ENCODE measurements at places on chromosomes 6 and 20.

- peak; percentile 83 for DNase-seq
Measured at GRCh38 chr6:42453031-42453653, 1.4 kb upstream of the TRERF1 start.

- DNase-seq: no peak
Measured at GRCh38 chr6:108875161-108875555, 26.9 kb downstream of the ARMC2 start.

DNA sequence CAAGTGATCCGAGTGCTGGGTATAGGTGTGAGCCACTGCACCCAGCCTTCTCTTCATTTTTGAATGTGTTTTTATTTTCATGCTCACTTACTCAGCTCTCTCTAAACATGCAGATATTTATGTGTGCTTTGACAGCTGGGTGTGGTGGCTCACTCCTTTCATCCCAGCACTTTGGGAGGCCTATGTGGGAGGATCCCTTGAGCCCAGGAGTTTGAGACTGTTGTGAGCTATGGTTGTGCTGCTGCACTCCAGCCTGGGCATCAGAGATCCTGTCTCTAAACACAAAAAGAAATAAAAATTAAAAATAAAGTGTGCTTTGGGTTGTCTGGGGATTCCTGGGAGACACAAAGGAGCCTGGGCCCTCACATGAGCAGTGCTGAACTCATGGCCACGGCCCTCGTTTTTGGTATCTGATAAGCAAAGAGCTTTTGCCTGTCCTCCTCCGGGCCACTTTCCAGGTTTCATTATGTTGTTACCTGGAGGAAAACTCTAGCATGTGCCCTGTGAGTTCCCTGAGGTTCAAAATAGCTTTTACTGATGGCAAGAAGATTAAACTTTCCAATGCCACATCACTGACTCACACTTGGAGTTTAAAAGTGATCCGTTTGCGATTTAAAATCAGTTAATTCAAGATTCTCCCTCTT is 78.5 kb downstream of the CD164 start:
- DNase-seq: no peak

GRCh38 chr6:56841751-56842150 is 113.2 kb upstream of the BEND6 start:
- no peak for DNase-seq

GRCh38 chr6:158321960-158322359 is 9.7 kb downstream of the TULP4 start:
- peak; percentile 26 for DNase-seq

DNA sequence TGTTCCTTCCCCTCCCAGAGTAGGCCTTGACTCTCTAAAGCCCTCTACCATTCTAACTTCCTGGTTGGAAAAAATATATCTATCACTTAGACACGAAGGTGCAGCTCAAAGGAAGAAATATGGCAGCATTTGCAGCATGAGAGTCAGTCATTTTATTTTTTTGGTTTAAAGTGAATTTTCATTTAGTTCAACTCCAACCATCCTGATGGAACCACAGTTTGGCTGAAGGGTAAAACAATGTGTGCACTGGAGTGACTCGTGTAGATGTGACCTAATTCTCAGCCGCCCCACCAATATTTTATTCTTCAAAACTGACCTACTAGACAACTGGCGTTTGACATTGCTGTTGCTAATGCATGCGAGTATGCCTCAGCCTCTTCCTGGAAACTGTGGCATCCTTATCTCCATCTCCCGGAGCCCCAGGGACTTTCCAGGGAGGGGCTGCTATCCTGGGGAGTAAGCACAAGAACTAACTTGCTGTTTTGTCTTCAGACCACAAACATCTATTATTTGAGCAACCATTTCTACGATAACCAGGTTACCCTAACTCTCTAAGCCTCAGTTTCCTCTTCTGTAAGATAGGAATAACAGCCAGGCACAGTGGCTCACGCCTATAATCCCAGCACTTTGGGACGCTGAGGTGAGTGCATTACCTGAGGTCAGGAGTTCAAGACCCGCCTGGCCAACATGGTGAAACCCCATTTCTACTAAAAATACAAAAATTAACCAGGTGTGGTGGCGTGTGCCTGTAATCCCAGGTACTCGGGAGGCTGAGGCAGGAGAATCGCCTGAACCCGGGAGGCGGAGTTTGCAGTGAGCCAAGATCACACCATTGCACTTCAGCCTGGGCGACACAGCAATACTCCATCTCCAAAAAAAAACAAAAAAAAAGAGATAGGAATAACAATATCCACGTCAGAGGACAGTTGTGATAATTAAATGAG is 148.7 kb upstream of the JARID2 start:
- DNase-seq: peak; percentile 42

GRCh38 chr20:16368645-16369292 is 204.5 kb downstream of the KIF16B start:
- peak; percentile 66 for DNase-seq

DNA sequence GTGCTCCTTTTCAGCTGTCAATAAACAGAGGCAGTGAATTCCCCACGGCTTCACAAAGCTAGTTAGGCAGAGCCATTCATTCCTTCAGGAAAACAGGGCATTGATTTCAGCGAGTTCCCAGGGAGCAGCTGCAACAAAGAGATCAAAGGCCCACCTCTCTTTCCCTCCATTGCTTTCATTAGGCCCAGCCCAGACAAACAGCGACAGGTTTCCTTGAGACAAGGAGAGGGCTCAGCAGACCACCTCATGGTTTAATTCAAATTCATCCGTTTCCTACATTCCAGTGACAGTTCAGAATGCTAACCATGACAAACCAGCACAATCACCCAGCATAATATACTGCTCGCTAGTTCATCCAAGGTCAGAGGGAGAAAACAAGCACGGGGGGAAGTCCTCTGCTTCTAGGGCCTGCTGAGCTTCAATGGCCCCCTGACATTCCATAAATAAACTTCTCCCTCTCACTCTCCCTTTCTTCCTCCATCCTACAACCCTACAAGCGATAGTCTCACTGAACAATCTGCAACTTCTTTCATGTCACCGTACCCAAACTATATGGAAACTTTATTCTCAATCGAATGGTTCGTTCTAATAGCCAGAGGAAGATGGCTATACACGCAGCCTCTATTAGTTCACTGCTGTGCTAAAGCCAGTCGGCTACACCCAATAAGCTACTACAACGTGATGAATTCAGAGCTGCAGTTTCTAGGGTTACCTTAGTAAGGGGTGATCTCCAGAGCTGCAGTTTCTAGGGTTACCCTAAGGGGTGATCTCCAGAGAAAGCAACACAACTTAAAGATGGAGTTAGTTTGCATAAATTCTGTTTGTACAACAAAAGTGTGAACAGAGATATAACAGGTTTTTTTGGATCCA is 34.7 kb downstream of the PLAGL1 start:
- no peak for DNase-seq

DNA sequence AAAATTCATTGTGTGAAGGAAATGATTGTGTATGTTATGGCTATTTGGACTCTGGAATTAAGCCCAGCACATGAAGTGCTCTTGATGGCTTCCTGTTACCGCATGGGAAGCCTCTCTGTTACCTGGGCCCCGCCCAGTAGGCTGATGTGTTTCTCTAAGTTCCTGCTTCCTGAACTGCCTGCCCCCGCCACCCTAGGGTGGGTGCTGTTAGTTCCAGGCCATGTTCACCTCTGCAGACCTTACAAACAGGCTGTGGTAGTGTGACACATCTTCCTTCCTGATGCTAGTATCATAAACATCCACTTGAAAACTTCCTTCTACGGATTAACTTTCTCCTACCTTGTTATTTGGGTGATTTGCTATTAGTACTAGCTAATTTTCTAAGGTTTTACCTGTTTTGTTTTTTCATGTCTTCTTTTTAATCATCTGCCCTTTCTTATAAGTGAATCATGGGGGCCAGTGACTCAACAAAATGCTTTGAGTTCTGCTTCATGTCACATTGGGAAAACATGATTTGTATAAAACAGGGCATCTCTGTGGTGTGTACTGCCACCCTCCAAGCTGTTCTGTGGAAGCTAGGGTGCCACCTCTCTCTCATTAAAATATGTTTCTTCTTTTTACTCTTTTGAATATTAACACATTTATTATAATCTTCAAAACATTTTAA is 40.6 kb downstream of the SH3BGRL2 start:
- peak; percentile 33 for DNase-seq

- DNase-seq: no peak
Measured at GRCh38 chr20:17179840-17180239, 47.0 kb upstream of the PCSK2 start.

GRCh38 chr6:138310294-138310693 is 67.4 kb upstream of the SMIM28 start:
- DNase-seq: no peak

DNA sequence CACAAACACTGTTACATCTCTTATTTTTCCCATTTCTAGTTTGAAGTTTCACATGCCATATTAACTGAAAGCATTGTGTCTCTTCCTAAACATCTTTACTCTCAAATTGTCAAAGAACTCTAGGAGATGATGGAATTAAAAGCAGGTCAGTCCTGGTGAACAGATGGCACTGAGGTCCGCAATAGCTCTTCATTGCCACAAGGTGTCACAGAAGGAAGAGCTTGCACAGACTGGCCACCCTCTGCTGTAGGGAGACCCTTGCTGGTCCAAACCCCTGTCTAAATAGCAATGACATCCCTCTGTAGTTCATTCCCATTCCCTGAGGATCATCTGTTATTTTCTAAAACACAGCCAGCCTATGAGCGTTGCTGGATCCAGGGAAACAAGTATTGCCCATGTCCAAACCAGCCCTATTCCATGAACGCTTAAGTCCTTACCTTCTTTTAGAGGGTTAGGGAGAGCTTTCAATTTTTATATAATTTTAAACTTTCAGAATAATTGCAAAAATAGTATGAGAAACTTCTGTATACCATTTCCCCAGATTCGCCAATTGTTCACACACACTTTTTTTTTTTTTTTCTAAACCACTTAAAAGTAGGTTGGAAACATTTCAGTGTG is 10.1 kb upstream of the HDAC2 start:
- DNase-seq: no peak

DNA sequence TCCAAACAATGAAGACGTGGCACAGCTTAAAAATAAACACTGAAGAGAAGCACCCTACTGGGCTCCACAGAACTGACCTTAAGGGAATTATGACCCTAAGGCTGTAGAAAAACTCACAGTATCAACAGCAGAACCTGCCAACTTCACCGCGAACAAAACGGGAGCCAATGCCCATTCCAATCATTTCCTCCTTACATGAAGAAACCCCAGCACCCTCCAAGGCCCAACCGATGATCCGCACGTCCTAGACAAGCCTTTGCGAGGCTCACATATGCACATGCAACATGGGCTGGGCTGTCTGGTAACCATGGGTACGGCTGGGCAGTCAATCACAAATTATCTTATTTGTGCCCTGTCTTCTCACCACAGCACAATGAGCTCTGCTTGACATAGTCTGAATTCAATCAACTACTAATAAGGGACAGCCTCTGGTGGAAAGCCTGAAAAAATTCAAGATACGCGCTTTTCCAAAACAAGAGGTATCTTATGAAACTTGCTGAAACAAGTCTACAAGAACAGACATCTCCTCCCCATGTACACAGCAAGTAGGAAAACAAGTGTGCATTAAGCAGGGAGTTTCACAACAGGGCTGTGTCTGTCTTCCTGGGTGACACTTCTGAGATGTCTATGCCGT is 1.7 kb downstream of the DIDO1 start:
- peak; percentile 28 for DNase-seq

DNA sequence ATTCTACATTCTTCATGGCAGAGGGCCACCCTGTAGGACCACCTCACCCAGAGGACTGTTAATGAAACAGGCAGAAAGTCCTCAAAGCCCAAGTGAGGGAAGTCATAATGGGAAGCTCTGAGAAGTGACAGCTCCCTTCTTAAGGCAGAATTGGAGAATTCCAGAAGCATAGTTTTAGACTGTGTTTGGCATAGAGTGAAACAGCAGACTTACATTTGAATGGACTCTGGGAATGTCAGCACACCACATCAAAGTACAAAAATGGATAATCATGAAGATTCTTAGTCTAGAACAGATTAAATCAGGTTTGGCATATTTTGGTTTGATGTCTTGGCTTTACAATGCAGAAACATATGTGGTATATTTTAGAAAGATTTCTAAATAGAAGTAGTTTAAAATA is 17.9 kb downstream of the SH3BGRL2 start:
- no peak for DNase-seq

- no peak for DNase-seq
Measured at GRCh38 chr6:121491576-121491975, 56.1 kb downstream of the GJA1 start.

DNA sequence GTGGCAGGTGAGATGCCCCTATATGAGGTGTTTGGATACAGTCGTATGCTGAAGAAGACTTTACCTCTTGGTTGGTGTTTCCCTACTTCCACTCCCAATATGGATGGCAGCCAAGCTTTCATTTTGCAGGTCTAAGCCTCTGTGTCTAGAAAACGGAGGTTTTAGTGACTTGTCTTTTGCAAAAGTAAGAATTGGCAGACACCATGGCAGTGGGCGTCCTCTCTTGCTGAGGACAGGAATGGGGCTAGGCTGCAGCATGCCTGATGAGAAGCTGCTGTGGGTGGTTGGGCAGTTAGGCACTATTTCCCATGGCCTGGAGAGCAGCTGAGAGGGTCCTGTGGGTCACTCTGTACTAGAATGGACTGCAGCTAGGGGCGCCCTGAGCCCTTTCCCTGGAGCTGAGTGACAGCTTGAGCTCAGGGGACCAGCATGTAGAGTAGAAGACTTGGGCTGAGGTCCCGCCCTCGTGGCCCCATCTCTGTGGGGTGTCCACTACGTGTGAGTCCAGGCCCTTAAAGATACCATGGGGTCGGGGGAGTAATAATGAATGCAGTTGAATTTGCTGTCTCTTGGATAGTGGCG is 127.4 kb downstream of the CDH26 start:
- DNase-seq: no peak

GRCh38 chr6:33123732-33124524 is 48.1 kb downstream of the HLA-DPB1 start:
- DNase-seq: no peak

DNA sequence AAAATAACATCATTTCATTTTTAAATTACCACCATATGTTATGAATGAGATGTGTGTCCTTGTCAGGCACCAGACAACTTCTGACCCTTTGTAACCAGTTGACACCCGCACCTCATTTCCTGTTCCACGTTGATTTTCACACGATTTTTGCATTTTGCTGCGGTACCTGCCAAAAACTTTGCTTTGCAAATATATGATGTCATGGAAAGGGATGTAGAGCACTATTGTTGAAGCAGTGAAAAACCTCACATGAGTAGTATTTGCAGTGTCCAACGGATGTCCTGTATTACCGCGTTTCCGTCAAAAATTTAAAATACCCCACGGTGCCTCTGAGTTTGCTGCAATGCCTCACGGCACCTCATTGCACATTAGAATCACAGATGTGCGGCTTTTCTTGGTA is 115.6 kb downstream of the MTHFD1L start:
- DNase-seq: no peak

GRCh38 chr6:153074761-153075160 is 56.3 kb downstream of the RGS17 start:
- no peak for DNase-seq

GRCh38 chr6:158002951-158003853 is 21.5 kb downstream of the SYNJ2 start:
- DNase-seq: peak; percentile 97

- no peak for DNase-seq
Measured at GRCh38 chr6:137353346-137353745, 134.2 kb upstream of the IFNGR1 start.
